ENCODE measurements at places on chromosomes 6 and 20.
A peak's percentile ranks its signal among the peaks of the same experiment; 100 is the strongest.

- peak; percentile 77 for DNase-seq
Observed at GRCh38 chr20:37356387-37356786, 10.4 kb downstream of the SRC start.

DNA sequence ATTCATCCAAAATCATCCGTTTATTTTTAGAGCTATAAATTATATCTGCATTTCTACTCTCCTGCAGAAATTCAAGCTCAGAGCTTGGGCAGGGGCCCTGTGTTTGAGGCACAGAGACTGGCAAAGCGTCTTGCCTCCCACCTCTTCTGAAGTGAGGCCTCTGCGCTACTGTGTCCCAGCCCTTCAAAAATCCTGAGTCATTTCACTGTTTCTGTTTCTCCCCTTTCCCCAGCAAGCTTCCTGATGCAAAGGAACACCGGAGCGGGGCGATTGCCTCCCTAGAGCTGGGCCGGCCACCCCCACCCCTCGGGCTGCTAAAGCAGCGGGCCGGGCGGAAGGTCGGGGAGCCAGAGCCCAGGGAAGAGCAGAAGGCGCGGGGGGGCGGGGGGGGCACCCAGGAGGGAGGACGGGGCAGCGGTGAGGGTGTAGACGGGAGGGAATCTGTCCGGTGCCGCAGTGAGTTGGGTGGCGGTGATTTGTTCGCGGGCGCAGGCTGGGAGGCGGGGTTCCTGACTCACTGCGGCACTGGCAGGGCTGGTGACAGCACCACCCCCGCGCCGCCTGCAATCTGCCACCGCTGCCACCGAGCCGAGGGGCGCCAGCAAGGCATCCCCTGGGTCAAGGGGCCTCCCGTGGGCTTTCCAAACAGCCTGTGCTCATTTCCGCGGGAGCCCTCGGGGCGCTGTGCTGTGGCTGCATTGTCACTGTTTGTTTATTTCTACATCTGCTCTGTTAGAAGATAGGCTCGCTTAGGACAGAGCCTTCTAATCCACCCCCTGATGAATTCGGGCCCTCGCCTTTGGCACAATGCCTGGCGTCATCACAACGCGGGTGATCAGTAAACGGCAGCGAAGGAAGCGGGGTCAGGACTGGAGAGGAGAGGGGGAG, 46.5 kb upstream of the SNAP25 start:
- DNase-seq, result peak; percentile 45

- no peak for DNase-seq
Observed at GRCh38 chr20:32278199-32278643, 770 bp downstream of the KIF3B start.

- DNase-seq, result no peak
Observed at GRCh38 chr6:121876721-121877120, 441.3 kb downstream of the GJA1 start.

DNA sequence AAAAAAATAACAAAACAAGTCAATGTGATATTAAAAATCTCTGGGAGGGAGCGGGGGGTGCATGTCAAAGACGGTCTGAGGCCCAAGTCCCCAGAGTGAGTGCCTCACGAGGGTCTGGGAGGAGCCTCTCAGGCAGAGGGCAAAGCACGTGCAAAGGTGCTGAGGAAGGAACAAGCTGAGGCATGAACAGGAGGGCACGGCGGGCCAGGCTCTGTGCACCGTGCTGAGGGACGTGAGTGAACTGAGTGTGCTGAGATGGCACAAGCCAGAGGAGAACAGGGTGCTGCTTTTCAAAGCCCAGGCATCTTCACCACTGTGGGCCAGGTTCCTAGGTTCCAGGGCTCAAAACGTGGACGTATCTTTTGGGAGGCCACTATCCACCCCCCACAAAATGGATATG, 142.1 kb upstream of the PHACTR3 start:
- no peak for DNase-seq

DNA sequence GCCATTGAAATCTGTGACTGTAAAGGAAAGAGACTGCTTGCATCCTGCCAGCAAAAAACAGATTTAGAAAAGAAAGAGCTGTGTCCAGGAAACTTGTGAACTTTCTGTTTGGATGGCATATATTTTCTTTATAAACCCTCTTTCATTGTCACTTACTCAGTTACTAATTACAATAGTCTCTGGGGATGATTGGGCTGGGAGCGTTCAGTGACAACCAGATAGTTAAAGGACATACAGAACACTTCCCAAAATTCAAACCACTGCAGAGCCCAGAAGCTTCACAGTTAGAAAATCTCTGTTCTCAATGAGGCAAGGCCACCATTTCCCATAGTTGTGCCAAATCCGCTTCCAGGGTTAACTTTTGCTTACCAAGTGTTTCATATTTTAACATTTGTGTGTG, 98.6 kb upstream of the TAB2 start:
- DNase-seq, result no peak

- no peak for DNase-seq
Observed at GRCh38 chr6:13120483-13121482, 207.6 kb downstream of the TBC1D7 start.

DNA sequence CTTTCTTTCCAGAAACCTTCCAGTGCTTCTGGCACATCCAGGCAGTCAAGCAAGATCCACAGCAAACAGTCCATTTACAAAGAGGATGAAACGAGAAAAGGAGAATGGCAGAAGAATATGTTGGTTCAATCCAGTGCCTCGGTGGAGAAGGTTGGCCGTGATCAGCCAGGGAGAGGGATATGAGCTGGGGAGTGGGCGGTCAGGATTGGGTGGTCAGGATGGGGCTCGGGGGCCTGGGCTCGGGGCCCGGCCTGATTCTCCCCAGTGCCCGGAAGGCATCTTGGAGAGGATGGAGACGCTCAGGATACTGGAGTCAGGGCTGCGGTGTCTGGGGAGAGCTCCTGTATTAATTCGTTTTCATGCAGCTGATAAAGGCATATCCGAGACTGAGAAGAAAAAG, 61.3 kb downstream of the EFCAB8 start:
- DNase-seq, result no peak

- no peak for DNase-seq
Observed at GRCh38 chr6:96621983-96622382, 59.1 kb downstream of the FHL5 start.

GRCh38 chr6:154579485-154579884, 69.0 kb upstream of the CNKSR3 start:
- no peak for DNase-seq

DNA sequence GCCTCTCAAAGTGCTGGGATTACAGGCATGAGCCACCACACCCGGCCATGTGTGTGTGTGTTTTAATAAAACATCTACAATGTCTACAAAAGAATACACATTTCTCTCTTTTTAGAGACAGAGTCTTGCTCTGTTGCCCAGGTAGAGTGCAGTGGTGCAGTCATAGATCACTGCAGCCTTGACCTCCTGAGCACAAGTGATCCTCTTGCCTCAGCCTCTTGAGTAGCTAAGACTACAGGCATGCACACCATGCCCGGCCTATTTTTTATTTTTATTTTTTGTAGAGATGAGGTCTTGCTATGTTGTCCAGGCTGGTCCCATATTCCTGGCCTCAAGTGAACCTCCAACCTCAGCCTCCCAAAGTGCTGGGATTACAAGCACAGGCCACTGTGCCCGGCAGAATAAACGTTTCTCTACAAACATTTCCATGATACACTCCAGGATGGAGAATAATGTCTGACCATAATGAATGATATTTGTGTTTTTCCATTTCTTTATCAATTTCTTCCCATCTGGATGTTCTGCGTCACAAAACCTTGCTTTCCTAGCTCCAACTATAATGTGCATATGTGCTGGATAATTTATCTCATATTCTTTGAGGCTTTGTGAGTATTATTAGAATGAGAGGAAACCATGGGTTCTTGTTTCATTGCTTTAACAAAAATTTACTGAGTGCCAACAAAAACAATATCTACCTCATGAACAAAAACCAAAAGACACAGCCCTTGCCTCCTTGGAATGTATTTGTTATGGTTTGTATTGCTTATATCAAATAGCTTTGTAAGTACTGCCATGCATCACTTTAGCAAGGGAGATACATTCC, 28.6 kb upstream of the CCN2 start:
- DNase-seq, result no peak

DNA sequence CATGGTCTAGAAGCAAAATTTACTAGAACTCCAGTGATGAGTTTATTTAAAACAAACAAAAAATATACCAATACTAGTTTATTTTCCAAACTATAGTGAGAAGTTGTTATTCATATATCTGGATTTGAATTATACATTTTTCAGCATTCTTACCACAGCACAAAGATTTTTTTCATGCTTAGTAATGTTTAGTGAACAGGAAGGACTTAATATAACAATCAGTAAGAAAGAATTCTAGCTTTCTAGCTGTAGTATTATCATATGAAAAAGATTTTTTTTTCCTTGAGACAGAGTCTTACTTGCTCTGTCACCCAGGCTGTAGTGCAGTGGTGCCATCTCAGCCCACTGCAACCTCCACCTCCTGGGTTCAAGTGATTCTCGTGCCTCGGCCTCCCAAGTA, 13.8 kb downstream of the MARCKS start:
- no peak for DNase-seq

DNA sequence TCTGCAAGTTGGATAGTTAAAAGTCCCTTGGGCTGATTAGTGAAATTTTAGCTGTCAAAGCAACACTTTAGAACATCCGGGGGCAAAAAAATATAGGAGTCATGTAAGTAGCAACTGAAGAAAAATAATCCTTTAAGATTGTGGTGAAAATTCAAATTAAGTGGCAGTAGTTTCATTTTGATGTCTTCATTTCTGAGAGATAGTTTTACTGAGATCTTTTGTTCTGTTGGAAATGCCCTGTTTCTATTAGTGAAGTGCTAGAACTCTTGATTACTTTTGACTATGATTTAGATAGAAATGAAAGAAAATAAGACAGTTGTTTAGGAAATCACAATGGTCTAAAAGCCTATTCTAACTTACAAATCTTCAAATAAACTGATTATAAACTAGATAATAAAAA, 587.3 kb upstream of the MMS22L start:
- DNase-seq, result no peak

- peak; percentile 63 for DNase-seq
Observed at GRCh38 chr6:108798670-108799353, 49.4 kb upstream of the ARMC2 start.

- peak; percentile 59 for DNase-seq
Observed at GRCh38 chr6:113457198-113457597, 399.9 kb upstream of the MARCKS start.

- DNase-seq, result no peak
Observed at GRCh38 chr20:11076434-11077105, 402.8 kb upstream of the JAG1 start.

- no peak for DNase-seq
Observed at GRCh38 chr6:51648236-51648635, 439.2 kb downstream of the PKHD1 start.

- no peak for DNase-seq
Observed at GRCh38 chr6:159311618-159312017, 142.4 kb downstream of the FNDC1 start.

DNA sequence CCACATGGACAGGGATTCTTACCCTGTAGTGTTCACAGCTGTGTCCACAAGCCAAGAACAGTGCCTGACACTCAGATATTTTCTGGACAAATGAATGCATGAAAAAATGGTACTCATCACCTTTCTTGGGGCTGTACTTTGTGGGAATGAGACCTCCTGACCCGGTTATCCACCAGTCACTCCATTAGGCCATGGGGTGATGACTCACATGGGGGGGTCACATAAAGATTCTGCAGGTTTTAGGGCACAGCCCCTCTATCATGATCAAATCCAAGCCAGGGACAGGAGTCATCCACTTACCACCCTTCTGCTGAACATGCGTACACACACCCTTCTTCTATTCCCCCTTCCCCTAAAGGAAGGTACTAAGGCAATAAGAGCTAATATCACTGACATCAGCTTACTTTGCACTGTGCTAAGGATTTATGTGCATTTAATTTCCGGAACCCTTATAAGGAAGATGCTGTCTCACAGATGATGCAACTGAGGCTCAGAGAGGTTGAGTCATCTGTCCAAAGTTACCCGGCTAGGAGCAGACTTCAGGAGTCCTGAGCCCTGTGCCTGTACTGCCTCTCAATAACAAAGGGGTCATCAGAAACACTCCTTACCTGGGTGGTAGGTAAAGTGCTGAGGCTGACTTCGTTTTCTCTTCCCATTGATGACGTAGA, 107.8 kb downstream of the NFATC2 start:
- DNase-seq, result no peak

GRCh38 chr20:13638162-13638495, 603 bp downstream of the TASP1 start:
- DNase-seq, result no peak

DNA sequence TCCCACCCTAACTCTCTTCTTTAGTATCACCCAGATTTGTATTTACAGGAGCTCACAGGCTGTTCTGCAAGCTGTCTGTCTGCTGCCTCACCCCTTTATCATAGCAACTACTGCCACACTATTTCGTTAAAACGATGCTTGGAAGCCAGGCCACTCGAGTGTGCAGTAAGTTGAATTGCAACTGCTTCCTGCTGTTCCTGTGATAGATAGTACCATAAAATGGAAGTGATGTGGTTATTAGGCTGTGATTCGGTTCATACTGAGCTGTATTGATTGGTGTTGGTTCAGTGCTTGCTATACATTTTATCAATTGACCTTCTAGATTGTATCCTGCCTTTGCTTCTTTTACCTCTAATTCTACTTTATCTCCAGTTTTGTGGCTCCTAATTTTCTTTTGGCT, 325.4 kb downstream of the RNF144B start:
- DNase-seq, result no peak

DNA sequence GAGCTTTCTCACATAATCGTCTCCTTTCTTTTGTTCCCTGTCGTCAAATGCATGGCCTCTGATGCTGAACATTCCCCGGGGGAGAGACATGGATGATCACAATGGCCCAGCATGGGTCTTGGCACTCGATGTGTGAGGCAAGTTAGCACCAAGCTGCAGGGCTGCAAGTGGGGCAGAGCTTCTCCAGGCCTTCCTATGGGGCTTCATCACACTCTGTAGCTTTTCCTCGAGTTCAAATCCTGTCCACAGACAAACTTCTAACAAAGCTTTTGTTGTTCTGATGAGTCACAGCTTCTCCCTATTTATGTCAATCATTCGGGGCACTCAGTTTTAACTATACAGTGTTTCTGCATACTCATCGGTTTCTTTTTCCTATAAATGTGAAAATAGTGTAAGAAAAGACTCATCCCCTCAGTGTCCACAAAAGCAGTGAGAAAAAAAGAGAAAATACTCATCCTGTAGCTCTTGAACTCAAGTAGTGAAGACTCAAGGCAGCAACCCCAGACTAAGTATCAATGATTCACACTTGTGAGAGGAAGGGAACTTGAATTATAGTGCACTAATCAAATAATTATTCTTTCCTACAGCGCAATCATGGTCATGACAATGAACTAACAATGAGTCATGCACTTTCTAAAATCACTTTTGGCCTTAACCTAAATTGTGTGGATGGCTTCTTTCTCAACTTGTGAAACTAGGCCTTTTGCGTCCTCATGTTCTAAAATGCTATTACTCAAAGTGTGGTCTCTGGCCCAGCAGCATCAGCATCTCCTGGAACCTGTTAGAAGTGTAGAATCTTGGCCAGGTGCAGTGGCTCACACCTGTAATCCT, 68.4 kb upstream of the NOX3 start:
- no peak for DNase-seq

- DNase-seq, result no peak
Observed at GRCh38 chr20:15653396-15654207, 919.6 kb downstream of the KIF16B start.

- no peak for DNase-seq
Observed at GRCh38 chr20:41408156-41408794, 41.7 kb upstream of the EMILIN3 start.

GRCh38 chr6:85126485-85127167, 323.3 kb upstream of the NT5E start:
- peak; percentile 37 for DNase-seq
